ENCODE measurements at places on chromosomes 5 and 9.

- DNase-seq = no peak
Observed at GRCh38 chr5:107969847-107970246, 299.1 kb upstream of the EFNA5 start.

GRCh38 chr5:43889233-43889632, 286.3 kb downstream of the NNT start:
- no peak for DNase-seq

GRCh38 chr5:151622367-151623088, 31.4 kb upstream of the FAT2 start:
- no peak for DNase-seq

GRCh38 chr9:108290839-108291585, 564.8 kb downstream of the ACTL7B start:
- DNase-seq = no peak

- no peak for DNase-seq
Observed at GRCh38 chr5:78339617-78340436, 20.6 kb upstream of the SCAMP1 start.

DNA sequence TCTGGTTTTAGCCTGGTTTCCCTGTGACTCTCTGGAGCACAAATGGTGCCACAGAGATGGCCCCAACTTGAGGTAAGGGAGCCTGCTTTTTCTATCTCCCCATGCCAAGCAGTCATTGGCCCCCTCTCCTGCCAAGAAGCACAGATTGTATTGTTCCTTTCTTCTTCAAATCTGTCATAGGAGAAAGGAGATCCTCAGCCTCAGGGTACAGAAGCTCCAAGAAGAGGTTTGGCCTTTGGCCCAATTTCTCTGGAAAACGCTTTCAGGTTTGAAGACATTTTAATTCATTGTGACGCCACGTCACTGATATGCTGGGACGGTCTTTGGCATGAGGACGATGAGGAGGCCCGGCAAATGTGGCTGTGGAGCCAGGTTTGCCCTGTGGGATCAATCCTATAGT, 29.2 kb upstream of the PANK3 start:
- DNase-seq = no peak

DNA sequence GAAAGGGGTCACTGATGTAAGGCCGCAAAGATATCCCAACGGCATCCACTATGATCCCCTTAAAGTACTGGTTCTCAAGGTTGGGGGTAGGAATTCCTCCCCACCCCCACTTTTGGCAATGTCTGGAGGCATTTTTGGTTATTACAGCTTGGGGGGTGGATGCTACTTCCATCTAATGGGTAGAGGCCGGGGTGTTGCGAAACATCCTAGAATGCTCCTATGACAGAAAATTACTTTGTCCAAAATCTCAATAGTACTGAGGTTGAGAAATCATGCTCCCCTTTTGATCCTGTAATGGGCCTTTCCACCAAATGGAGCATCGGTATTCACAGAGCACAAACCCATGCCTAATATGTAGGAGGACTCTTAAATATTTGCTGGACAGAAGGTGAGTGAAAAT, 20.8 kb upstream of the TCERG1 start:
- DNase-seq = no peak

All from posterior vena cava (tissue), 2 donors.